ENCODE measurements at places on chromosomes 16 and 17. TPM values are rescaled to one million over a fixed set of nuclear protein-coding genes. Genes with fewer than 3 reads are reported as not detected.
A peak's percentile ranks its signal among the peaks of the same experiment; 100 is the strongest.

Gene SNX20
- 0.32 TPM for polyA plus RNA-seq

Gene HOXB3
- polyA plus RNA-seq: 5.9 TPM

Gene ABCC3
- 2.0 TPM for polyA plus RNA-seq

Gene CCL17
- polyA plus RNA-seq: not detected

Gene ZPBP2
- not detected for polyA plus RNA-seq

GRCh38 chr16:87956098-87956364, 4.8 kb downstream of the BANP start:
- no peak for DNase-seq

DNA sequence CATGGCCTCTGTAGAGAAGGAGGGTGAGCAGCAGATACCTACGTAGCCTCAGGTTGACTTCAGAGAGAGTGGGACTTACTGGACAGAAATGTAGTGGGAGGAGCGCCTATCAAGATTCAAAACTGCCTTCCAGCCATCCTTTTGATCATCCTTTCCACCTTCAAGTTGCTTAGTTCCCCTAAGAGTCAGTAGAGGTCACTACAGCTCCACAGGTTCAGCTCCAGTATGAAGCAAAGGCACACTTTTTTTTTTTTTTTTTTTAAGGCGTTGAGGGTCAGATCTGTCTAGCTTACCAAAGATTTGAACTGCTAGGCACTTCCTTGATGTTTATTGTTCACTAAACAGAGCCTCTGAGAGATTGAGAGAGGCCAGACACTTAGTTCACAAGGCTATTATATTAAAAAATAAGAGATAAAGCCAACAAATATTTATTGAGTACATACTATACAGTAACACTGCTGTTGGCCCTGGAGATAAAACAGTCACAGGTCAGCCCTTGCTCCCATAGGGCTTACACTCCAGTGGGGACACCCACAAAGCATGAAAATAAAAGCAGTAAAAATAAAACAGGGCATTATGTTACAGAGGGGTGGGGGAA, 3.1 kb downstream of the RNF227 start:
- peak; percentile 43 for DNase-seq

GRCh38 chr17:27746881-27747280, 53.4 kb downstream of the NOS2 start:
- DNase-seq: no peak

DNA sequence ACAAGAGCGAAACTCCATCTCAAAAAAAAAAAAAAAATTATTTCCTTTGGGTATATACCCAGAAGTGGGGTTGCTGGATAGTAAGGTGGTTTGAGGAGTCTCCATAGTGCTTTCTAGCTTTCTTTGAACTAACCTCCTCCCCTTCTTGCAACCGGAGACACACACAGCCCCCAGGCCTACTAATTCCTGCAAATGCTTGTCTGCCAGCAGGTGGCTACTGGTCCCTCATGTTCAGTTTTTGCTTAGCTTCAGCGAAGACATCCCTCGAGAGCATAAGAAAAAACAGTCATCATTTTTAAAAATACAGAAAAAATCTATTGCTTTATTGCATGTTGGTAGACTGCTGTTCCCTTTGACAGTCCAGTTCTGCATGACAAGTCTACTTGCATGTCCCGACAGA, 439.0 kb downstream of the UTP18 start:
- no peak for DNase-seq

DNA sequence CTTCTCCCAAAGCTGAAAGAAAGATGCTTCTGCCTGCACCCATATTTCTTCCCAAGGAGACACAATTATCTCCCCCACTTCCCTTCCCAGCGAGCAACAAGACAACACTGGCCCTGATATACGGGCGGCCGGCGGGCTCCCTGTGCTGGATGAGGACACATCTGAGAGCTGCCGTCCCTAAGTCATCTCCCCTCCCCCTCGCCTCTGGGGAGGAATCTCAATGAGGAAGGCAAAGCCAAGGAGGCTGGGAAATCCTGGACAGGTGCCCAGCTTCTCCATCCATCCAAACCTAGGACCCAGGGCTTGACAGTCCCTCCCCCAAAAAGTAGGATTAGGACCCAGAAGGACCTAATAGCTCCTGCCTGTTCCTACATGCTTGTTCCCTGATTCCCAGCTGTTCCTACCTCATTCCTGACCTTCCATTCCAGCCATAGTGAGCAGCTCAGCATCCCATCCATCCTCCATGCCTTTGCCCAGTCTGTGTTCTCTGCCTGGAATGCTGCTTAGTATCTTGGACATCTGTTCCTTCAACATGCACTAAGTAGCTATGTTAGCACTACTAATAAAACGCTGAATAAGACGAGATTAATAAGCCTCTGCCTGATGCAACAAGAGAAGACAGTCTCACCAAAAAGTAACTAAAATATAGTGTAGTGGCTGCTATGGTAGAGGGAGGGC, 167.9 kb downstream of the CCT6B start:
- no peak for DNase-seq

- DNase-seq: no peak
These were observed 39.2 kb upstream of the CACNG3 start for GRCh38 chr16:24216961-24217360.

- DNase-seq: peak; percentile 75
These were observed 15.9 kb downstream of the GRB7 start for GRCh38 chr17:39753514-39754160.

GRCh38 chr16:719815-720446, 1.0 kb upstream of the ANTKMT start:
- DNase-seq: no peak

GRCh38 chr16:78402833-78403232, 303.4 kb downstream of the WWOX start:
- DNase-seq: no peak

Measured in heart right ventricle (tissue), 16 donors.